ENCODE measurements at places on chromosomes 4 and X. TPM values are rescaled to one million over a fixed set of nuclear protein-coding genes. Genes with fewer than 3 reads are reported as not detected.
A peak's percentile ranks its signal among the peaks of the same experiment; 100 is the strongest.

Gene GRID2
- total RNA-seq: not detected

Gene CT47B1
- not detected for total RNA-seq

GRCh38 chr4:162457071-162457865, 293.5 kb upstream of the FSTL5 start:
- H3K36me3 ChIP-seq: no peaks in the 10 kb centered on the region
- no peak overlapping the region for H3K27ac ChIP-seq
- no peak for DNase-seq
- H3K4me1 ChIP-seq: no peaks in the 10 kb centered on the region
- no peak overlapping the region for H3K4me3 ChIP-seq

DNA sequence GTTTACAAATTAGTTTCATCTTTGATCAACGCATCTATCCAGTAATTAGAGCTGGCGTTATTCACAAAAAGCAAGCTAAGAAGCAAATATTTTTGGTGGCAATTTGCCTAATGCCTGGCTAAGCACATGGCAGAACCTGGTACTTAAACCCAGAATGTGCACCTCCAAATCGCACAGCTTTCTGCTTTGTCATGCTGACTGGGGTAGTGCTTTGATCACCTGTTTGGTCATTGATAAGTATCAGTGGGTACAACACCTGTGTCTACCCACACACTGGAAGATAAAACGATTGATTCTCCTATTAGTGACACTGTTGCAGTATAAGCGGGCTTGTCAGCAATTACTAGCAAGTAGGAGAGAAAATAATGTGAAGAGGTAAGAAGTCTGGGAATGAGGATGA, 1.9 kb downstream of the NUDT6 start:
- H3K27ac ChIP-seq: peak overlapping the region; percentile 53
- DNase-seq: no peak
- no peaks in the 10 kb centered on the region for H3K27me3 ChIP-seq
- H3K36me3 ChIP-seq: peaks cover 2% of the 10 kb centered on the region

DNA sequence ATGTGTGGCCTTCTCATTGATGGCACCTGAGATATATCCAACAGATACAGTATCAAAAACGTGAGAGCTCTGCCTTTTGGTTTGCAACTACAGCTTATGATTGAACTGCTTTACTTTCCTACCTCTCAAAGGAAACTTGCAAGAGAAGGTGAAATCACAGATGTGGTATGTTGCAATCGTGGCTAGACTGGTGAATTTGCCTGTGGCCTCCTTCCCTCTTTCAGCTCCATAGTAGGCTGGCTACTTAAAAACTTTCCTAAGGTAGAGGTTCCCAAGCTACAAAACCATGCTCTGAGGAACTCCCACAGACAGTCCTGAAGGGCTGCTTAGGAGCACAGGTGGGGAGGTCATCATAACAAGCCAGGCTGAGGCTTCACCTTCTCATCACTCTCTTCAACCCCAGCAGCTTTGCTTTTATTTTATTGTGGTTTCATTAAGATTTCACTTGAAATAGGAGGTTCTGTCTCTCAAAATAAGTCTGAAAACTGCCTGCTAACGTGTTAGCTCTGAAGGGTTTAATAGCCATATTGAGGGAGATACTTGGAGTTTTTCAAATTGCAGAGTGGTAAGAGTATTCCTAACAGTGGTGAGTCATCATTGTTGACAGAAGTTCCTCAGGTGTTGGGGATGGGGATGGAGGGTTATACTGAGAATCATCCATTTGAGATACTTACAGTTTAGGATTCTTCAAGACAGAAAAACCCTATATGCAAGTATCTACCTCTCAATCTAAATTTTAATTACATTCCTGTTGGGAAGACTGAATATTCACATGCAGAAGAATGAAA, 93.5 kb upstream of the UCP1 start:
- no peak overlapping the region for H3K4me3 ChIP-seq
- H3K36me3 ChIP-seq: peaks cover 13% of the 10 kb centered on the region
- H3K4me1 ChIP-seq: peaks cover 10% of the 10 kb centered on the region
- no peak overlapping the region for H3K27ac ChIP-seq

- H3K36me3 ChIP-seq: no peaks in the 10 kb centered on the region
- H3K27me3 ChIP-seq: peaks cover 3% of the 10 kb centered on the region
- peak overlapping the region; percentile 34 for H3K4me3 ChIP-seq
- H3K27ac ChIP-seq: peak overlapping the region; percentile 92
- DNase-seq: peak; percentile 78
Measured at GRCh38 chrX:130770615-130771014, 132.4 kb downstream of the ENOX2 start.
